ENCODE measurements at places on chromosomes 7 and 10. TPM values are rescaled to one million over a fixed set of nuclear protein-coding genes. Genes with fewer than 3 reads are reported as not detected.

GPER1 gene
- not detected for total RNA-seq

PLAC9 gene
- not detected for total RNA-seq

DNA sequence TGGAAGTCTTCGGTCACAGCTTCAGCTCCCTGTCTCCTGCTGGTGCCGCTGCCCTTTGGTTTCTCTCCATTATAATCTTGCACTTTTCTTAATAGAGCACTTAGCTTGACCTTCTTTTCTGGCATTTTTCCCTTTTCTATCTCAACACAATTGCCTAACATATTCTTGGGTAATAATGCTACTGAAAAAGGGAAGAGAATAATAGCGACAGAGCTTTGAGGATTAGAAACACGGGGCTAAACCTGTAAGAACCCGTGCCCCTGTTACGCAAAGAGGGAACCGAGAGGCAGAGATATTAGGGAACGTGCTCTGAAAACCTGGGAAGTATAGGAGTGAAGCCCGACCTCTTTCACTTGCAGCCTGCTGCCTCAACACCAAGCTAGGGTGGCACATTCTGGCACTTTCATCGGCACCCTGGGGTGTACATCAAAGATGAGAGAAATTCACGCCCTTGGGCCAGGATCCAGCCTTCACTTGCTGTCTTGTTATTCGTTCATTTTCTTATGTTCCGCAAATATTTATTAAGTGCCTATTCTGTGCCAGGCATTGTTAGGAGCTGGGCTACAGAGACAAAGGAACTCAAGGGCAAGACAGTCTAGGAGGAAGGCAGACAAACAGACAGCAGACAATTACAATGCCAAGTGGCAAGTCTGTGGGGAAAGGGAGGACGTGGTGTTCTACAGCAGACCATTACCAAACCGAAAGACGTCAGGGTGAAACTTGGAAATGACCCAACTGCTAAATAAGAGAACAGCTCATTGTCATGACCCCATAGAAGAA lies 33.0 kb upstream of the GALNTL5 start:
- no peak for DNase-seq

GRCh38 chr7:123711832-123712293 lies 36.9 kb downstream of the WASL start:
- DNase-seq = no peak

Data from SJSA1 (cell line).